Nephron progenitor cell (in vitro differentiated cells): ENCODE measurements at places on chromosomes 11 and 22.
A peak's percentile ranks its signal among the peaks of the same experiment; 100 is the strongest.

- H3K4me1 ChIP-seq: no peaks in the 10 kb centered on the region
- no peak overlapping the region for H3K27ac ChIP-seq
- H3K36me3 ChIP-seq: no peaks in the 10 kb centered on the region
- H3K27me3 ChIP-seq: no peaks in the 10 kb centered on the region
- DNase-seq: no peak
Observed at GRCh38 chr11:35281169-35281688, 138.1 kb downstream of the SLC1A2 start.

DNA sequence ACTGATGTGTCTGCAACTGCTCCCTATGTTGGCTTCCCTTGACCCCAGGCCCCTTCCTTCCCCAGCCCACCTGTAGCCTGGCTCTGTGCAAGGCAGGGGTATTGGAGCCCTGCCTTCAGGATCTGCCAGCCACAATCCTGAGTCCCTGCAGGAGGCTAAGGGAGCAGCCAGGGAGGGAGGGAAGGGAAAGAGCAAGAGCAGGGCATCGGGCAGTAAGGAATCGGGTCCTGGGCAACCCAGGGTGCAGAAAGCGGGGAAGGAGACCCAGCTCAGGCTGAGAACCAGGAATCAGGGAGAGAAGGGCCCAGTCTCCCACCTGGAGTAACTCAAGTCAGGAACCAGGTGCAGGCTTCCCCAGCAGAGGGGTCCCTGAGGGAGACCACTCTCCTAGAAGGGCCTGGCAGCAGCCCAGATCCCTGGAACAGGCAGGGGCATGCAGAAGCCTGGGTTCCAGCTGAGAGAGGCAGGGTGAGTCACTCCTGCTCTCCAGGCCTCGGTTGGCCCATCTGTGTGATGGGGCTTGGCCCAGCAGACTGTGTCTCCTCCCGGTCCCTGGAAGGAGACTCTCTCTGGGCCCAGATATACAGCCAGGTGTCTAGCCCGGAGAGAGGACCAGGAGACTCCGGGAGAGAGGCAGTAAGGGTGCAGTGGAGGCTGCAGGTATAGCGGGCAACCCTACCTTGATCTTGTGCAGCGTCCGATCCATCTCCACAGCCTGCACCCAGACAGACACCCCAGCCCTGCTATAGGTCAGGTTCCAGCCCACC lies 13.4 kb downstream of the STARD10 start:
- H3K36me3 ChIP-seq: no peaks in the 10 kb centered on the region
- peaks cover 62% of the 10 kb centered on the region for H3K4me1 ChIP-seq
- peaks cover 37% of the 10 kb centered on the region for H3K27me3 ChIP-seq
- H3K4me3 ChIP-seq: peak overlapping the region; percentile 72
- no peak overlapping the region for H3K27ac ChIP-seq

DNA sequence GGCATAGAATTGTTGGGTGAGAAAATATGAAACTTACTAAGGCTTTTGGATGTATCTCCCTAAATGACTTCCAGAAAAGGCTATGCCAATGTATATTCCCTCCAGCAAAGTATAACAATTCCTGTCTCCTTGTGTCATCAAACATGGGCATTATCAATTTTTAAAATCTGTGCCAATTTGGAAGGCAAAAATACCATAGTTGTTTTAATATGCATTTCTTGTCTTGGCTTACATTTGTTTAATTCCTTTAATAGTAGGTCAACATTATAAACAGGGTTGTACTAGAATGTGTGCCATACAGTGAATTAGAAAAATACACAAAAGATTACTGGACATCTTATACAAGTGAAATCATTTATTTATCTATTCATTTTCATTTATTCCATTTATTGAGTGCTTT lies 41.6 kb downstream of the DCUN1D5 start:
- H3K4me1 ChIP-seq: no peaks in the 10 kb centered on the region
- DNase-seq: no peak
- no peak overlapping the region for H3K4me3 ChIP-seq
- no peaks in the 10 kb centered on the region for H3K27me3 ChIP-seq

DNA sequence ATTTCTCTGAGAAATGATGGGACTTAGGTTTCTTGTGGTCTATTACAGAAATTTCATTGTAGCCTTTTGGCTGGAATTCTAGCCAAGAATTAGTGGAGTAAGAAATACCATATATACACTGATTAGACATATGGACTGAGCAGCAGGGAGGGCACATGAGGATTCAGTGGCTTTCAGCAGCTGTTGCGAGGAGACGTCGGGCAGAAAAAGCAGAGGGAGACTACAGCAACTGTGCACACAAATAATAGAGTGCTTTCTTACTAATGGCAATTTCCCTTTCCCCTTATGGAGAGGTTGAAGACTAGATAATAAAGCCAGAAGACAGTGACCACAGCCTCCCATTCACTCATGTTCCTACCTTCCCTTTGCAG lies 35.4 kb upstream of the CCDC34 start:
- H3K4me3 ChIP-seq: no peak overlapping the region
- H3K27me3 ChIP-seq: no peaks in the 10 kb centered on the region
- H3K4me1 ChIP-seq: peaks cover 62% of the 10 kb centered on the region

DNA sequence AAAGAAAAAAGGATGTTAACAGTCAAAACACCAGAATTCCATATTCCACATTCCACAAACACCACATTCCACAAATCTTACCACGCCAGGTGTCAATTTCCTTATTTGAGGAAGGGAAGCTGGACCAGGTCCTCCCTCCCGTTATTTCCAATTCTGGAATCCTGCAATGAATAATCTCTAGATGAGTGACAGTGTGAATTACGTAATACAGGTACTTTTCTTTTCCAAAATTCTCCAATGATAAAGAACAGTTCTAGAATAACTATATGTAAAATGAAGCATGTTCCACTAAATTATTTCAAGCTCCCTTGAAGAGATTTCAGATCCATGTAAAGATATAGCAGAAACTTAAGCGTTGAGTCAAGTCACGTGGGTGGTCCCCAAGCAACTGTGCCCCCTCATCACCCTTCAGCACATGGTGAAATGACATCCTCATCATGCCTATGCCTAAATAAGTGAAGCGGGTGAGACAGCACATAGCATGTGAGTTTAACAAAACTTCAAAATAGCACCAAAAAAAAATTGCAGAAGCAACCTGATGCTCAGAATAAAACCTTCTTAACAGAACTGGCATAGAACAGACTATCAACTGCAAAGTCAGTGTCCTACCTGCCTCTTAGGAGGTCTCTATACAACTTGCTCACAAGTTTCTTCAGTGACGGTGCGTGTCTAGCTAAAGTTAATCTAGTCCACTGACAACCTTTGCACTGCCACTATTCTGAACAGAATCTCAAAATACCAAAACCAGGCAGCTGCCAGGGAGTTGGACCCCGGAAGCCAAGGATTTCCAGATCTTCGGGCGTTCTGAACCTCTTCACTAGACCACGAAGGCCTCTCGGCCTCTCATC lies 876 bp downstream of the NFRKB start:
- peak overlapping the region; percentile 93 for H3K4me3 ChIP-seq
- no peak overlapping the region for H3K27ac ChIP-seq
- DNase-seq: no peak
- peaks cover 66% of the 10 kb centered on the region for H3K36me3 ChIP-seq

DNA sequence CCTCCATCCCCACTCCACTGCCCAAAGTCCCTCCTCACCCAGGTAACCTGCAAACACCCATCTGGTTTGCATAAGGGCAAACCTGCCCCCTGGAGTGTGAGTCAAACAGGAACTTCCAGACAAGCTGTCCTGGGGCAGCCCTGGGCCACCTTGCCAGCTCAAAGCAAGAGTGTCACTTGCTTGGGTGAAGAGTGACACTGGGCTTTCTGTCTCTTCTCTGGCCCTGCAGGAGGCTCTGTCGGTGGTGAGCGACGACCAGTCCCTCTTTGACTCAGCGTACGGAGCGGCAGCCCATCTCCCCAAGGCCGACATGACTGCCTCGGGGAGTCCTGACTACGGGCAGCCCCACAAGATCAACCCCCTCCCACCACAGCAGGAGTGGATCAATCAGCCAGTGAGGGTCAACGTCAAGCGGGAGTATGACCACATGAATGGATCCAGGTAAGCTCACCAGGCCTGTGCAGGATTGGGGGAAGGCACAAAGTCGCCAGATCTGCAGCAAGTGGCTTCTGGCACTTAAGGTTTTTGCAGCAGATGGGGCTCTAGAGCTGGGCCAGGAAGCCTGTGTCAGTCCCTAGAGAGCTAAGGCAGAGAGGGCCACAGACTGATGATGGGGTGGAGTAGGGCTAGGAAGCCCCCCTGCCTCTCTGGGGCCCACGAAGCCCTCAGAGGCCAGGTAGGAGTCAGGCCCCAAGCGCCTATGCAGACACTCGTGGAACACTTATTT lies 64.2 kb downstream of the FLI1 start:
- no peak for DNase-seq
- no peaks in the 10 kb centered on the region for H3K36me3 ChIP-seq
- H3K27me3 ChIP-seq: peaks cover 22% of the 10 kb centered on the region
- peaks cover 38% of the 10 kb centered on the region for H3K4me1 ChIP-seq
- no peak overlapping the region for H3K4me3 ChIP-seq
- H3K27ac ChIP-seq: no peak overlapping the region

GRCh38 chr11:59559886-59560285 lies 48.5 kb downstream of the OR4D9 start:
- peaks cover 19% of the 10 kb centered on the region for H3K4me1 ChIP-seq
- H3K4me3 ChIP-seq: peak overlapping the region; percentile 92
- H3K27ac ChIP-seq: peak overlapping the region; percentile 97
- peaks cover 21% of the 10 kb centered on the region for H3K27me3 ChIP-seq

DNA sequence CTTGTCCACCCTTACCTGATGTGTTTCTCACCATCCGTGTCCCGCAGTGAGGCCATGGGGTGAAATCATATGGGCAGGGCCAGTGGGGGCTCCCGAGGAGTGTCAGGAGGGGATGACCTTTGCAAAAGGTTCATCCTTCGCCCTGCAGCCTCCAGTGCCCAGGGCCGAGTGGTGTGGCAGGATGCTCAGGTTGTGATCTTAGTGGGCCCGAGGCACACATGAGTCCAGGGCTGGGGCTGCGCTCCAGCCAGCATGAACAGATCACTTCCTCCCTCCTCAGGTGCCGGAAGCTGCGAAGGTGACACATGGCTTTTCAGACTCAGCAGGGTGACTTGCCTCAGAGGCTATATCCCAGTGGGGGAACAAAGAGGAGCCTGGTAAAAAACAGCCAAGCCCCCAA lies 2.8 kb upstream of the FKBP2 start:
- DNase-seq: no peak
- peak overlapping the region; percentile 29 for H3K27ac ChIP-seq
- H3K27me3 ChIP-seq: peaks cover 7% of the 10 kb centered on the region
- H3K36me3 ChIP-seq: peaks cover 8% of the 10 kb centered on the region
- peaks cover 24% of the 10 kb centered on the region for H3K4me1 ChIP-seq

DNA sequence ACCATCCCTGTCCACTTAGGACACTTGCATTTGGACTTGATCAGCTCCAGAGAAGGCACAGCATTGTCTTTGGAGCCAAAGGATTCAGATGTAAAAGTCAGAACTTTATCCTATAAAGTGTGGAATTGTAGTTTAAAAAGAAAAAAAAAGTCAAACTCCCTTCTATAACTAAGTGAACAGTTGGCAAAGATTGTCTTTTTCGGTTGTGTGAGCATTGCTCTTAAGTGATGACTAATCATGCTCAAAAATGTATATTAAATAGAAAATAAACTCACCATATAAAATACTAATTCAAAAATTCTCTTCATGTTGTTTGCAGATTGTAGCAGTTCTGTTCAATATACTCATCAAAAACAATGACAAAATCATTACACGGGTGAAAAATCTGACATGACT lies 93.8 kb downstream of the ETS1 start:
- H3K27ac ChIP-seq: no peak overlapping the region
- H3K36me3 ChIP-seq: peaks cover 35% of the 10 kb centered on the region
- H3K4me1 ChIP-seq: peaks cover 65% of the 10 kb centered on the region
- DNase-seq: no peak
- H3K27me3 ChIP-seq: no peaks in the 10 kb centered on the region

DNA sequence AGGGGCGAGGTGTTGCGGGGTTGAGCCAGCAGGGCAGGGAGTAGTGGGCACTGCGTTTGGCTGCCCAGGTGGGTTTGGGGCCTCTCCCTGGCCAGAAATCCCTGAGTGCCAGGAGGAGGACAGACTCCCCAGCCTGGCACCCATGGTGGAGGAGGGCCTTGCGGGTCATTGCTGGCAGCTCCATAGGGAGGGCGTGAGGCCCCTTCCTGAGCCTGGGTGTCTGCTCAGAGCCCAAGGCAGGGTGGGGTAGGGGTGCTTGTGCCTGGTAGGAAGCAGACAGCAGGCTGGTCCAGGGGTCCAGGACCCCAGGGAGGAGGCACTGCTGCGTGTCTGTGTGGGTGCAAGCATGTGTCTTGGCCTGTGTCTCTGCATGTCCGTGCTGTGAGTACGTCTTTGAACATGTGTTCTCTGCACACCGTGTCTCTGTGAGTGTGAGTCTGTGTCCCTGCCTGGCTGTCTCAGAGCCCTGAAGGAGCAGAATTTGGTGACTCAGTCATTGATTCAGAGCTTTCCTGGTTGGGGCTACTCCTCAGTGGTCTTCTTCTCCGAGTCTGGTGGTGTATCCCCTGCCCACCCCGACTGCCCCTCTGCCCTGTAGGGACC lies 3.9 kb downstream of the TSPAN4 start:
- H3K27ac ChIP-seq: no peak overlapping the region
- H3K4me1 ChIP-seq: peaks cover 27% of the 10 kb centered on the region
- no peak for DNase-seq
- H3K27me3 ChIP-seq: peaks cover 22% of the 10 kb centered on the region
- H3K4me3 ChIP-seq: no peak overlapping the region
- no peaks in the 10 kb centered on the region for H3K36me3 ChIP-seq

- DNase-seq: no peak
- H3K36me3 ChIP-seq: peaks cover 6% of the 10 kb centered on the region
- H3K4me3 ChIP-seq: no peak overlapping the region
- H3K27me3 ChIP-seq: peaks cover 3% of the 10 kb centered on the region
- H3K27ac ChIP-seq: peak overlapping the region; percentile 97
Observed at GRCh38 chr11:114219559-114220349, 76.4 kb upstream of the NNMT start.

DNA sequence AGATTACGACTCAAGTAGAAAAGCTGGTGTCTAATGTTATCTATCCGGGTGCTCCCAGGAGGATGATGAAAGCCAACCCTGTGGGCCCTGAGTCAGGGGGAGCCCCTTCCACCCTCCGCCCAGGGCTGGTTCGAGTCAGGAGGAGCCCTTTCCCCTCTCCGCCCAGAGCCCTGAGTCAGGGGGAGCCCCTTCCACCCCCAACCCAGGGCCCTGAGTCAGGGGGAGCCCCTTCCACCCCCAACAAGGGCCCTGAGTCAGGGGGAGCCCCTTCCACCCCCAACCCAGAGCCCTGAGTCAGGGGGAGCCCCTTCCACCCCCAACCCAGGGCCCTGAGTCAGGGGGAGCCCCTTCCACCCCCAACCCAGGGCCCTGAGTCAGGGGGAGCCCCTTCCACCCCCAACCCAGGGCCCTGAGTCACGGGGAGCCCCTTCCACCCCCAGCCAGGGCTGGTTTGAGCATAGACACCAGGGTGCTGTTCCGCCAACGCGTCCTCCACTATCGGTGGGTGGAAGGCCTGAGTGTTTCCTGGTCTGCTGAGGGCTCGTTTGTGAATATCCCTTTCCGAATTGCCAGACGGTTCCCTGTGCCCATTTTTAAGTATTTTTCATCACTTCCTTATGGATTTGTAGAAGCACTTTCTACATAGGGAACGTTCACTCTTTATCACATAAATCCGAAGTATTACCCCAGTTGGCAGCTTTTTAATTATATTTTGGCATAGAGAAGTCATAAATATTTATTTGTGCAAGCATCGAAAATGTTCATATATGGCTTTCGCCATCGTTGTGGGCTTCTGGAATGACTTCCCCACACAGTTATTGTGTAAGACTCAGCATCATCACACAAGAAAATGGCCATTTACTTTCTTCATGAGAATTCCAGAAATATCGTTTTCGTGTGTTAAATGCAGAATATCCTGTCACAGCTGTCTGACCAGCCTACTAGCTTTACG lies 380.6 kb downstream of the BRD1 start:
- no peak overlapping the region for H3K4me3 ChIP-seq
- no peak overlapping the region for H3K27ac ChIP-seq
- peaks cover 12% of the 10 kb centered on the region for H3K27me3 ChIP-seq
- peaks cover 25% of the 10 kb centered on the region for H3K4me1 ChIP-seq
- H3K36me3 ChIP-seq: no peaks in the 10 kb centered on the region
